ENCODE measurements at places on chromosomes 11 and 22. TPM values are rescaled to one million over a fixed set of nuclear protein-coding genes. Genes with fewer than 3 reads are reported as not detected.
A peak's percentile ranks its signal among the peaks of the same experiment; 100 is the strongest.

DNA sequence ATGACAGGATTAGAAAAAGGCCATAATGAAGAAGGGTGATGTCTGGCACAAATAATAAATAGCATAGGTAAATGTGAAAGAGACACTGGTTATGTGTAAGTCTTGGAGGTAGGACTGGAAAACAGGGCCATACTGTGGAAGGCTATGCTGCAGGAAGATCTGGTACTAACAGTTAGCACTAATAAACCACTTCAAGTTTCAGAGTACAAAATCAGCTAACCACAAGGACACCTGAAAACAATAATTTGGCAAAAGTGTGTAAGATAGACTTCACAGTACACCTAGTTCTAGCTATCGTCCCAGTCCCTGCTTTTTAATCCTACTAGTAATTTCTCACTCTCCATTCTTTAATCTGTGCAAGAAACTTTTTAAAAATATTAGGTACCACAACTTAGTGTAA is 44.3 kb downstream of the CWF19L2 start:
- DNase-seq: no peak

- DNase-seq: no peak
These were observed 52.9 kb downstream of the UVRAG start for GRCh38 chr11:75867778-75868374.

Gene AMPD3
- total RNA-seq: 9.0 TPM

Gene C11orf91
- not detected for total RNA-seq

DNA sequence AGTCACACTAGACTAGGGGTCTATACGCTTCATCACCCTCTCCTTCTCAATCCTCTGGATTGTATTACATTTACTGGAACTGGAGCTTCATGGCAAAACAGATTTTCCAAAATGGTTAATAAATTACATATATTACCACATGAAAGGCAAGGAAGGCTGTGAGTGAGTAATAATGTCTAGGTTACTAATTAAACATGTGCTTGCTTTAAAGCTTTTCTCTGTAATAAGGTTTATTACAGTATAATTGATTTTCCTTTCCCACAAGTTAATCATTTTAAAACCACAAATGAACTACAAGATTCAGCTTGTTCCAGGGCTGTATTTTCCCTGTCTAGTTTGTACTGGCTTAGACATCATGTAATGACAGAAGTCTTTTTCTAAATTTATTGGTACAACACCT is 25.6 kb downstream of the MMP13 start:
- DNase-seq: no peak

GRCh38 chr11:9112075-9112474 is 20.7 kb upstream of the SCUBE2 start:
- DNase-seq: no peak

Gene OR5J2
- total RNA-seq: not detected

DNA sequence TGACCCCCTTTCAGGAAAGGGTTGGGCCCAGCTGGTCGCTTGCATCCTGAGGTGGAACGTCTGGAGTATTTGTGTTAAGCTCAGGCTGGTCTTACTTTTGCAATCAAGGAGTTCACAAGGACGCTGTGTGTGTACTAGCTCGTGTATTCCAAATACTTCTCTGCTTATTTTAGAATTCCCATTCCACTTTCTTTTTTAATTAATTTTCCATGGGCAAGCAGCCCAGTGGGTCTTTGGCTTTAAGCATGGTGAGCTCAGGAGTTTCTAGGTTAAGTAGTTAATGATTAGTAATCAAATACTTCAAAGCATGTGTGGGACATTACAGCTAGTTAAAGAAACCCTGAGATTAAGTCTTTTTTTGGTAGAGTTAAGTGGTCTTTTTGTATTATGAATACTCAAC is 68.6 kb downstream of the CSNK2A3 start:
- DNase-seq: no peak

Gene UPK3A
- total RNA-seq: not detected

Gene TTC36
- 1.5 TPM for total RNA-seq

DNA sequence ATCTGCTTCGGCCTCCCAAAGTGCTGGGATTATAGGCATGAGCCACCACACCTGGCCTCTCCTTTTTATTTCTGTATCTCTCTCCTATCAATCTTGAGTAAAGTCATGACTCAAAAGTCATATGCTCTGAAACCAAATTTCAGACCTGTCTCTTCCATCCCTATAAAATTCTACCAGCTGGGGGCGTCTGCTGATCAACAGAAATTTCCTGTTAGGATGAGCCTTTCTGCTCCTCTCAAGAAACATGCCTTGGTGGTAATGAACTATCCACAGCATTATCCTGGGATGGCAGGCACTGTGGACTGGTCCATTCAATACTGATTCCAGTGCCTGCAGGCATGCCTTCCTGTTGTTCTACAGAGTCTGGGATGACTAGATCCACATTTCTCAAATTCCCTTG is 472.6 kb downstream of the NELL1 start:
- no peak for DNase-seq

Gene GPHA2
- total RNA-seq: not detected

- DNase-seq: no peak
These were observed 668.2 kb upstream of the TENM4 start for GRCh38 chr11:80109031-80109430.

GRCh38 chr11:123168241-123168640 is 26.8 kb downstream of the CLMP start:
- DNase-seq: no peak

- DNase-seq: peak; percentile 87
These were observed 380.1 kb downstream of the LARGE1 start for GRCh38 chr22:33539902-33540751.

- DNase-seq: no peak
These were observed 802 bp downstream of the TENM4 start for GRCh38 chr11:79439886-79440570.
